Bronchial epithelial cell (primary cell): ENCODE measurements at places on chromosomes 13 and 19. TPM values are rescaled to one million over a fixed set of nuclear protein-coding genes. Genes with fewer than 3 reads are reported as not detected.

YIPF2 gene
- 110 and 144 TPM in 2 replicates for total RNA-seq

USHBP1 gene
- total RNA-seq, result 0.13 TPM in 1 of 2 replicates, not detected in the other

EMP3 gene
- 2.8 and 9.0 TPM in 2 replicates for total RNA-seq

ICAM3 gene
- total RNA-seq, result 5.0 and 5.5 TPM in 2 replicates

FCAR gene
- total RNA-seq, result not detected in 2 replicates

SIGLEC5 gene
- not detected in 2 replicates for total RNA-seq

GTF2F2 gene
- total RNA-seq, result 33.4 and 42.4 TPM in 2 replicates

EHD2 gene
- 53.4 and 67.5 TPM in 2 replicates for total RNA-seq

NCR1 gene
- total RNA-seq, result not detected in 2 replicates

CNN1 gene
- total RNA-seq, result not detected in 2 replicates

ATXN8OS gene
- total RNA-seq, result not detected in 2 replicates

DOCK6 gene
- 10.5 and 21.4 TPM in 2 replicates for total RNA-seq

OR7C1 gene
- under 0.01 TPM in 1 of 2 replicates, not detected in the other for total RNA-seq

CBLC gene
- total RNA-seq, result 65.0 and 73.7 TPM in 2 replicates

CEBPA gene
- total RNA-seq, result 10.8 and 17.4 TPM in 2 replicates

TSKS gene
- total RNA-seq, result not detected in 2 replicates

ZNF763 gene
- 0.79 and 1.3 TPM in 2 replicates for total RNA-seq

ERICH4 gene
- total RNA-seq, result not detected in 2 replicates

ZNF709 gene
- 0.26 and 0.64 TPM in 2 replicates for total RNA-seq

APOC4 gene
- total RNA-seq, result not detected in 2 replicates

APLP1 gene
- total RNA-seq, result 0.26 and 0.51 TPM in 2 replicates

ADPRHL1 gene
- total RNA-seq, result 0.26 and 1.0 TPM in 2 replicates

CEACAM19 gene
- total RNA-seq, result 0.53 and 2.7 TPM in 2 replicates

USP12 gene
- total RNA-seq, result 17.9 and 20.9 TPM in 2 replicates

IGFL2 gene
- 2.4 TPM in 1 of 2 replicates, not detected in the other for total RNA-seq

ALG5 gene
- total RNA-seq, result 49.3 and 57.9 TPM in 2 replicates

LMTK3 gene
- 1.3 and 1.8 TPM in 2 replicates for total RNA-seq

GIPR gene
- 0.38 and 0.53 TPM in 2 replicates for total RNA-seq

PLPPR3 gene
- total RNA-seq, result not detected in 2 replicates

ZNF823 gene
- 6.1 and 8.4 TPM in 2 replicates for total RNA-seq

GDF15 gene
- 123 and 166 TPM in 2 replicates for total RNA-seq

RUBCNL gene
- total RNA-seq, result under 0.01 TPM in 1 of 2 replicates, not detected in the other

PTH2 gene
- not detected in 2 replicates for total RNA-seq

RPL18 gene
- 3,143 and 4,233 TPM in 2 replicates for total RNA-seq

FXYD1 gene
- not detected in 2 replicates for total RNA-seq

SIGLEC12 gene
- total RNA-seq, result not detected in 2 replicates

ZNF808 gene
- 12.6 and 17.0 TPM in 2 replicates for total RNA-seq

GIPC3 gene
- not detected in 2 replicates for total RNA-seq

KASH5 gene
- not detected in 2 replicates for total RNA-seq

ASF1B gene
- total RNA-seq, result 0.26 and 0.53 TPM in 2 replicates

ACER1 gene
- total RNA-seq, result not detected in 2 replicates

GRK1 gene
- not detected in 2 replicates for total RNA-seq

CEACAM20 gene
- total RNA-seq, result not detected in 2 replicates

SHANK1 gene
- under 0.01 TPM in 1 of 2 replicates, not detected in the other for total RNA-seq

ZNF628 gene
- total RNA-seq, result 0.79 and 1.0 TPM in 2 replicates

GFY gene
- total RNA-seq, result not detected in 2 replicates

PPM1N gene
- total RNA-seq, result 1.4 and 1.6 TPM in 2 replicates
